ENCODE measurements at places on chromosomes 13 and 19. TPM values are rescaled to one million over a fixed set of nuclear protein-coding genes. Genes with fewer than 3 reads are reported as not detected.

ZNF837 gene
- 1.1 TPM for total RNA-seq

BEST2 gene
- 3.5 TPM for total RNA-seq

EDNRB gene
- total RNA-seq = not detected

RNF225 gene
- 0.14 TPM for total RNA-seq

C2CD4C gene
- 0.35 TPM for total RNA-seq

RASA3 gene
- total RNA-seq = 8.5 TPM
